ENCODE measurements at places on chromosomes 2 and 18. TPM values are rescaled to one million over a fixed set of nuclear protein-coding genes. Genes with fewer than 3 reads are reported as not detected.

- DNase-seq: no peak
- no peak overlapping the region for H3K27ac ChIP-seq
- H3K27me3 ChIP-seq: no peaks in the 10 kb centered on the region
- no peaks in the 10 kb centered on the region for H3K4me1 ChIP-seq
- no peaks in the 10 kb centered on the region for H3K36me3 ChIP-seq
- no peak overlapping the region for H3K4me3 ChIP-seq
Measured at GRCh38 chr18:30920757-30921156, 121.8 kb downstream of the DSC3 start.

GRCh38 chr2:231384970-231385369 lies 10.5 kb upstream of the B3GNT7 start:
- DNase-seq: no peak
- H3K27me3 ChIP-seq: no peaks in the 10 kb centered on the region
- no peak overlapping the region for H3K4me3 ChIP-seq
- H3K27ac ChIP-seq: no peak overlapping the region

DNA sequence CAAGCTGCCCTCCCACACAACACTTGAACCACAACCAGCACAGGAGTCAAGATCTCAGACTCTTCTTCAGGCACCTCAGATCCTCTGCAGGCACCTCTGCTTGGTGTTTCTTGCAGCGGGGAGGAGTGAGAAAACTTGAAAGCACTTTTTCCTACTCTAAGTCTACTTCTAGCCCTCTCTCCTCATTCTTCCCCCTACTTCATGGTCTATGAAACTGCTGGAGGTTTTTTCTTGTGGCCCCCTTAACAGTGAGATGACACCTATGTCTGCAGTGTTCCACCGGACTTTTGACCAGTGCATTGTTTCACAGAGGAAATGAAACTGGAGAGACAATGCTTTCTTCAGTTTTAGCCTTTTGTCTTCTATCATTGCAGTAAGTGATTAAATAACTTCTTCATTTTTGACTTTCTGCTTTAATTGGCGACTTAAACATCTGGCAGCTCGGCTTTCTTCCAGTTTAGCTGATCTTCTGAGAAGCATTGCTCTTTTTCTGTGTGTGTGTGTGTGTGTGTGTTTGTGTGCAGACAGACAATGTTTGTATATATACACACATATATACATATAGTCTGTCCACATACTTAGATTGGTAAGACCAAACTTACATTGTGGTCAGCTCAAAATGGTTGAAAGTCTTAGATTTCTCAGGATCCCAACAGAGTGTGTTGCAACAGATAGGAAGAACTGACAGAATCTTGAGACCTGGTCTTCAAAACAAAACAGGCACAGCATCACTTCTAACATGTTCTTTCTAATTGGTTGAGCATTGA lies 1474.0 kb upstream of the TMEFF2 start:
- H3K4me3 ChIP-seq: no peak overlapping the region
- no peaks in the 10 kb centered on the region for H3K4me1 ChIP-seq
- no peaks in the 10 kb centered on the region for H3K36me3 ChIP-seq

GRCh38 chr18:11741505-11742145 lies 52.6 kb downstream of the GNAL start:
- no peak overlapping the region for H3K27ac ChIP-seq
- DNase-seq: peak; percentile 3
- H3K27me3 ChIP-seq: no peaks in the 10 kb centered on the region
- no peak overlapping the region for H3K4me3 ChIP-seq

DNA sequence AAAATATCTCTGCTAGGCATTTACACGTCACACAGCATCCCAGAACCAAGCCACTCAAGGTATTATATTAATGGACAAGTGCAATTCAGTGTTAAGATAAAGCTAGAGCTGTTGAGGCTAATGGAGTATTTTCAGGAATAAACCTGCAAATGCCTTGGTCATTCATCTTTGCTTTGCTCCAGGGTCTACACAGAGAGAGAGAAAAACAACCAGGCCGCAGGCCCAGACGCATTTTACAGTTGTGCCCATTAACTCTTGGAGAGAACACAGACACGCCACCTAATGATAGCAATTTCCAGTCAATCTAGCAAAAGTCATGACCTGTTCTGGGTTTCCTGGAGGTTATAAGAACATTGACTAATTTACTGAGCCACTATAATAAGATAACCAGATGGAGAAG lies 829.3 kb downstream of the LRRTM4 start:
- no peak for DNase-seq
- H3K4me1 ChIP-seq: no peaks in the 10 kb centered on the region
- no peak overlapping the region for H3K27ac ChIP-seq
- H3K4me3 ChIP-seq: no peak overlapping the region
- H3K36me3 ChIP-seq: no peaks in the 10 kb centered on the region
- H3K27me3 ChIP-seq: no peaks in the 10 kb centered on the region

GRCh38 chr2:43161650-43162510 lies 64.5 kb downstream of the ZFP36L2 start:
- H3K4me1 ChIP-seq: peaks cover 15% of the 10 kb centered on the region
- DNase-seq: no peak
- no peak overlapping the region for H3K27ac ChIP-seq
- no peak overlapping the region for H3K4me3 ChIP-seq
- no peaks in the 10 kb centered on the region for H3K27me3 ChIP-seq

DNA sequence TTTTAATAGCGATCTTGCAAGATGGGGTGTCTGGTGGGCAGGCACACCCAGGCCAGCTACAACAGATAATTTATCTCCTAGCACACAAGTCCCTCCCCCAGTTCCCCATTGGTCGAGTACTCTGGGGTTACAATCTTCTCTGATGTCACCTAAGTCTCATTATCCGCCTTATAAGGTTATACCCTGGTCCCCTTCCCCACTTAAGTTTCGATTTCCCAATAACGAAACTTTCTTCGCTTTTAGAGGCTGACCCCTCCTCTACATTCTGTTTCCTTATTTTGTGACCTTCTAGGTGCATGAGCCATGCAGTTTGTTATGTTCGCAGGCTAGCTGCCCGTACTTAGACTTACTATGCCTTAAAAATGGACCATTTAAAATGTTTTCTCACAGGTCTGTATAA lies 180.1 kb downstream of the CAPN13 start:
- no peak for DNase-seq
- H3K4me1 ChIP-seq: peaks cover 3% of the 10 kb centered on the region
- H3K27me3 ChIP-seq: no peaks in the 10 kb centered on the region
- H3K36me3 ChIP-seq: no peaks in the 10 kb centered on the region
- H3K27ac ChIP-seq: no peak overlapping the region

- H3K36me3 ChIP-seq: no peaks in the 10 kb centered on the region
- H3K4me3 ChIP-seq: no peak overlapping the region
- no peak overlapping the region for H3K27ac ChIP-seq
- no peaks in the 10 kb centered on the region for H3K4me1 ChIP-seq
Measured at GRCh38 chr2:59254279-59254678, 1013.2 kb upstream of the FANCL start.

DNA sequence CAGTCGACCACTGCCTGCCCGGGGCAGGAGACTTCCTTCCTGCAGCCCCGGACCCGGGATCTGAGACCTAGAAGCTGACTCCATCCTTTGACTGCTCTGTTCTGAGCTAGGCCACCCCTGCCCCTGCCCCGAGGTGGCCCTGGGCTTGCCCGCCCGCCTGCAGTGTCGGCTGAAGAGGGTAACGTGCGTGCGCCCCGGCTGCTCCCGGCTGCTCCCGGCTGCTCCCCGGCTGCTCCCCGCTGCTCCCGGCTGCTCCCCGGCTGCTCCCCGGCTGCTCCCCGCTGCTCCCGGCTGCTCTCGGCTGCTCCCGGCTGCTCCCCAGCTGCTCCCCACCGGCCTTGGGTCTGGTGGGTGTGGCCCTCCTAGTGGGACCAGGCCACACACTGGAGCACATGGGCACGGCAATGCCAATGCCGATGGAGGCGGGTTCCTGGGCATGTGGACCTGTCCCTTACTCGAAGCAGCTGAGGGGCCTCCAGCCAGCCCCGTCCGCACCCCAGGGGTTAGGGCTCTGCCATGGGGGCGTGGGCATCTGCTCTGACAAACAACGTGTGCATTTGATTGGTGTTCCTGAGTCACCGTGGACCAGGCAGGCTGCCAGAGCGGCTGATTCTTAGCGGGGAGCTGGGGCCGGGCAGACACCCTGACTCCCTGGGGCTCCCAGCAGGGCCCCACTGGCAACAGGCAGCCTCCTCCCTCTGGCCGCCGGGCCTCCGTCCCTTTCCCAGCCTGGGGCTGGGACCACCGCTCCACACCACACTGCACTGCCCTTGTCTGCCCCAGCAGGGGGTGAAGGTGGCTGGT lies 2.0 kb upstream of the GAL3ST2 start:
- H3K27me3 ChIP-seq: no peaks in the 10 kb centered on the region
- H3K36me3 ChIP-seq: no peaks in the 10 kb centered on the region
- no peak overlapping the region for H3K4me3 ChIP-seq
- peaks cover 6% of the 10 kb centered on the region for H3K4me1 ChIP-seq
- DNase-seq: peak; percentile 77

DNA sequence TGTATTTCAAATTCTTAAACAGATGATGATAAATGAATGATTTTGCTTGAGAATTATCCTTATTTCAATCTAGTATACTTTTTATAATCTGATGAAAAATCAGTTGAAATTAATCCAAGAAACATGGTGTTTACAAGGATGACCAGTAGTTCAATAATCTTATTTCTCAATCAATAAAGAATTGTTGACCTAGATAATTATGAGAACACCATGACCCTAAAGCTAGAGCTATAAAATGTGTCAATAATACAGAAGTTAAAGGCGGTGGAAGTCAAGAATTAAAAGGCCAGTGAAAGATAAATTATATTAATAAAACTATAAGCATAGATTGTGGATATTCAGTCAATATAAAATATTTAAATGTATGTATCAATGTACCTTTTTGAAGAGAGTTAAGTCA lies 667.4 kb upstream of the GCFC2 start:
- no peak for DNase-seq
- H3K4me3 ChIP-seq: no peak overlapping the region
- no peaks in the 10 kb centered on the region for H3K36me3 ChIP-seq
- no peaks in the 10 kb centered on the region for H3K27me3 ChIP-seq
- no peaks in the 10 kb centered on the region for H3K4me1 ChIP-seq

RGPD6 gene
- polyA plus RNA-seq: 9.5 TPM

PTGR3 gene
- polyA plus RNA-seq: 18.1 TPM

ZSCAN30 gene
- polyA plus RNA-seq: 12.9 TPM

C2orf72 gene
- polyA plus RNA-seq: 1.9 TPM

Data from fibroblast of lung (primary cell).